NCI-H82 (cell line): ENCODE measurements at places on chromosomes 2 and 18.

DNA sequence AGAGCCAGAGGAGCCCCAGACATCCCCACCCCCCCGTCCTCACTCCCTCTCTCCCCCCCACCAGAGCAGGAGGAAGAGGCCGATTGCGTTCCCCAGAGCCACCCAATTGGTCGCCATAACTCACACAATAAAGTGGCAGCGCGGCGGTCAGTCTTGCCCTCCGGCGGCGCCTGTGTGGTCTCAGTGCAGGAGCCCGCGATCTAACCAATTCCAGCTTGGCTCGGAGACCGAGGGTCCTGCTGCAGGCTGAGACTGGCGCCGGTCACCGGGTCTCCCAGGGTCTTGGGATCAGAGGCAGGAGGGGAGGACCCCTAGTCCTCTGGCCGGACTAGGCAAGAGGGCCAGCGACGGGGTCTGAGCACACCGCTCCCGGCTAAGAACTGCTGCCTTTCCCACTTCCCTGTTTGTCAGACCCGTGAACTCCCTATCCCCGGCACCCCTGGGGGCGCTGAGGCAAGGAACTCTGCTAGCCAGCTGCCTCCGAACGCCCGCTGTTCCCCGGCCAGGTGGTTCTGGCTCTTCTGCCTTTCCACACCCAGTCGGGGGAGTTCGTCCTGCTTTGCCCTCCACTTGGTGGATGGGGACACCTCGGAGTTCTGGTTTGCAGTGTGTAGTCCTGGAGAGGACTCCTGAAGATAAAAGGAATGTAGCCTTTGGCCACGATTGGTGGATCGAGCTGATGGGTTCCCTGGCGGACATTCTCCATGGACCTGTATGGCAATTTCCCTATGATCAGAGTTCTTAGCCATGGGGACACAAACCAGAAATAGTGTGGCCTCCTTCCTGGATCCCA is 1.0 kb upstream of the HOXD12 start:
- no peak for DNase-seq

DNA sequence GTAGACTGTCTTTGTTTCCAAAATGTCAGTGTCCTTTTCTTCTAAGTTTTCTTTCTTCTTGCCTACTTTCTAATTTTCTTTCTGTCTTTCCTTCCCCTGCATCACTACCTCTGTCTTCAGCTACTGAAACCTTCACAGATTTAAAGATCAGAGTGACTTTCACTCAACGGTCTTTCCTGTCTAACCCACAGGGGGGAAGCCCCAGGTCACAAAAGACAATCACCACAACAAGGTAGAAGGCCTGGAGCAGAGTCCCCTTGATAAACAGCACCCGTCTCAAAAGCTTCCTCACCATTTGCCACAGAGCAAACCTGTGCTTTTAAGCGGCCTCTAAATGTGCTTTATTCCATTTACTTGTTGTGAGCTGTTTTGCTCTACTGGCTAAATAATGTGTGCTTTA is 665.4 kb downstream of the BCL11A start:
- no peak for DNase-seq

- DNase-seq, result no peak
Measured at GRCh38 chr2:226088366-226088674, 688.8 kb downstream of the NYAP2 start.

- DNase-seq, result no peak
Measured at GRCh38 chr2:309148-309953, 21.5 kb upstream of the ALKAL2 start.

GRCh38 chr2:202910698-202911097 is 775 bp downstream of the WDR12 start:
- no peak for DNase-seq

- DNase-seq, result no peak
Measured at GRCh38 chr2:100397118-100397860, 20.2 kb downstream of the CHST10 start.

DNA sequence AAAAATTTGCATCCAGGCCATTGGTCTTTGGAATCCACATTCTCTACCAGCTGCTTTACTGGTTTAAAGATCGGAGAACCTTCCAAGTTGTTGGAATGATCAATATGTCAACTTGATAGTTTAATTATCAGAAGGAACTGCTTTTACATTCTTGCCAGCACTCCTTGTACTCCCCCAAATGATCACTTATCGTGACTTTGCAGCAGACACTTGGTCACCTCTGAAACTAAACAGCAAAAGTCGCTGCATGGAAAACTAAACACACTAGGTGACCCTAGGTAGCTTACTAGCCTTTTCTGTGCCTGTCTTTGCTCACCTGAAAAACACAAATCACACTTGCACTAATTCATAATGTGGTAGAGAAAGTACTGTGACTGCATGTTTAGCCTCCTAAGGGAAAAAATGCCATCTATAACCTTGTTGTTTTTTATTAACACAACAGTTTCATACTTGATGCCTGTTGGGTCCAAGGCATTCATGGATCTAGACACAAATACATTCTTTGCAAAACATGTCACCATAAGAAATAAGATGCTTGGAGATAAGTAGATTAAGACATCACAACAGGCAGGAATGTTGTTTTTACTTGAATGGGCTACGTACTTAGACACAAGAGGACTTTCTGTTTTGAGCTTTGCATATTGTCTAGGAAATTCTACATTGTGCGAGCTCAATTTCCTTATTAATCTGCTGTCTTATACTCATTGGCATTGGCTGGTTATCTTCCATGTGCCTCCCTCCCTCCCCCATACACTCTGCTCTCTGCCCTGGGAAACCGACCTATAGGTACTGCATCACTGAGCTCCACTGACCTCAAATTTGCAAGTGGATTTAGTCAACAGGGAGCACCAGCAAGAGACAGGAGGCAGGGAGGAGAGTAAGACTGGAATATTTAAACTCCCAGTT is 219.1 kb upstream of the STK17B start:
- DNase-seq, result peak; percentile 14

DNA sequence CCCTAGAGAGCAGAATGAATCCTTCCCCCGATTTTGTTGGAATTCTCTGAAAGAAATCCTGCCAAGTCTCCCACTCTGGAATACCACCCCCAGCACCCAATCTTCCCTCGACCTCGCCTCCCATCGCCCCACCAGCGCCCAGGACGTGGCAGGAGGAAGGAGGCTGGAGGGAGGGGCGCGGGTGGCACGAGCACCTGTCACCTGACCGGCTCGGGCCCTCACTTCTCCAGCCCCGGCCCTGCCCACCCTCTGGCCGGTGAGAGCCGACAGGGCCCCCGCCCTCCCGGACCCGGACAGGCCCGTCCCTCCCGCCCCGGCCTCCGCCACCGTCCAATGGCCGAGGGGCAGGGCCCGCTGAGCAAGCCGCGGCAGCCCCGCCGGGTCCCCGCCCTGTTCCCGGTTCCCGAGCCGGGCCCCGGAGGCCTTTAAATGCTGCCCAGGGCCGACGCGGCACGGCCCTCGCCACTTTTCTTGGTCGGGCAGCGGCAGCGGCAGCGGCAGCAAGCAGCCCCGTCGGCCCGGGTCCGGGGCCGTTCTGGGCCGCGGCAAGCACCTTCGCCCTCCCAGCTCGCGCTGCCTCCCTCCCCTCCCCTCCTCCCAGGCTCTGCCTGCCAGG is at the start of gene LGALSL:
Gene LGALSL (plus strand): TSS at position 393 of the 616 bp plus-strand sequence. CDS start 384 bp downstream, outside the sequence.
- peak; percentile 74 for DNase-seq

GRCh38 chr2:101265893-101266499 is 13.3 kb downstream of the CNOT11 start:
- no peak for DNase-seq

- no peak for DNase-seq
Measured at GRCh38 chr2:187233811-187234210, 214.2 kb downstream of the CALCRL start.

GRCh38 chr2:170276056-170276455 is 98.1 kb downstream of the MYO3B start:
- no peak for DNase-seq

GRCh38 chr2:236238751-236239150 is 25.5 kb downstream of the ASB18 start:
- no peak for DNase-seq

GRCh38 chr2:27262379-27263286 is at the start of gene SLC30A3:
TSS of gene SLC30A3 (minus strand) at chr2:27263047. CDS start at chr2:27262906, 141 bp downstream.
- peak; percentile 73 for DNase-seq

DNA sequence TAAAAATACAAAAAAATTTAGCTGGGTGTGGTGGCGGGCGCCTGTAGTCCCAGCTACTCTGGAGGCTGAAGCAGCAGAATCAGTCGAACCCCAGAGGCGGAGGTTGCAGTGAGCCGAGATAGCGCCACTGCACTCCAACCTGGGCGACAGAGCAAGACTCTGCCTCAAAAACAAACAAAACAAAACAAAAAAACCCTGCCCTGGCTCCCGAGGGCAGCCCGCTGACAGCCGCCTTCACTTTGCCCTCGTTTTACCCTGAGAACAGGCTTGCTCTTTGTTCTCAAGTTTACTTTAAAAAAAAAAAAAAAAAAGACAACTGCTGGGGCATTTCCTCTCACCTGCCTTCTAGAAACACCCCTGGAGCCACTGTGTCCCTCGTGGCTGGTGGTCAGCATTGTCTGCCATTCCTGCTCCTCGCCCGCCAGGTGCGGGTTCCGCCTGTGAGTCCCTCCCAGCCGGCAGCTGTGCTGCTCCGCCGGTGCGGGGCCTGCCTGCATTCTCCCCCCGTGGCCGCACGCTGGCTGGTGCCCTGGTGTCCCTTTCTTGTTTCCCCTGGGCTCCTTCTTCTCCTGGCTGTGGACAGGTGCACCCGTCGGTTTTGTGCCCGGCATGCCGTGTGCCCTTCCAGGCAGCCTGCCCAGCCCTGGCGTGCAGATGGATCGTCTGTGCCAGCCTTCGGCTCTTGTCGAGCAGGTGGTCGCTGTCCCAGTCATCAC is 105.7 kb downstream of the USP40 start:
- no peak for DNase-seq

DNA sequence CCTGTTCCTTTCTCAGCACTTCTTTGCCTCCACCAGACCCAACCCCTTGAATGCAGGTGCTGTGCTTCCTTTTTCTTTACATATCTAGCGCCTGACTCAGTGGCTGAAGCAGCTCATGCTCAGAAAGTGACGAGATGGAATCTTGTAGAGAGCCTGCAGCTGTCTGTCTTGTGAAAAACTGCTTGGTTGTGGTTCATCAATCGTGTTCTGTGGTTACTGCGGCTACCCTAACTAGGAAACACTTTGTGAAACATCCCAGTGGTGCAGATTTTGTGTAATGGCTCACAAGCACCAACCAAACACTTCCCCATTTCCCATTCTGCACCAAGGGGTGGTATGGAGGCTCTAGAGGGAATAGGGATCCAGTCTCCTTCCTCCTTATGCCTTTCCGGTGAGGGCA is 307.2 kb upstream of the MMADHC start:
- no peak for DNase-seq

DNA sequence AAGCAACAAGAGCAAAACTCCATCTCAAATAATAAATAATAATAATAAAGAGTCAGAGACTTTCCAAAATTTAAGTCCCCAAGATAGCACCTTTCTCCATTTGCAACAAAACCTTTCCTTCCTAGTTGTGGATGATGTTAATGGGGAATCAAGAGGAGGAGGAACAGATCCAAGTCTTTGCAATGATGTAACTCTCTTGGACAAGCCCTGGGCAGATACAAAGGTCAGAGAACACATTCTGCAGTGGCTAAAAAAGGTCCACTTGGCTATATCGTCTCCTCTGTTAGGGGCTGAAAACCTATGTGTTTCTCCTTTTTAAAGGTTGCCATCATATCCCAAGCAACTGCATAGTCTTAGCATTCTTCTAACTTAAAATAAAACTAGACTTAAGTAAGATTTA is 151.1 kb downstream of the TMEM163 start:
- DNase-seq, result no peak

- DNase-seq, result no peak
Measured at GRCh38 chr2:226198956-226199355, 600.7 kb downstream of the IRS1 start.

- no peak for DNase-seq
Measured at GRCh38 chr2:174749793-174750192, 14.5 kb downstream of the CHRNA1 start.

DNA sequence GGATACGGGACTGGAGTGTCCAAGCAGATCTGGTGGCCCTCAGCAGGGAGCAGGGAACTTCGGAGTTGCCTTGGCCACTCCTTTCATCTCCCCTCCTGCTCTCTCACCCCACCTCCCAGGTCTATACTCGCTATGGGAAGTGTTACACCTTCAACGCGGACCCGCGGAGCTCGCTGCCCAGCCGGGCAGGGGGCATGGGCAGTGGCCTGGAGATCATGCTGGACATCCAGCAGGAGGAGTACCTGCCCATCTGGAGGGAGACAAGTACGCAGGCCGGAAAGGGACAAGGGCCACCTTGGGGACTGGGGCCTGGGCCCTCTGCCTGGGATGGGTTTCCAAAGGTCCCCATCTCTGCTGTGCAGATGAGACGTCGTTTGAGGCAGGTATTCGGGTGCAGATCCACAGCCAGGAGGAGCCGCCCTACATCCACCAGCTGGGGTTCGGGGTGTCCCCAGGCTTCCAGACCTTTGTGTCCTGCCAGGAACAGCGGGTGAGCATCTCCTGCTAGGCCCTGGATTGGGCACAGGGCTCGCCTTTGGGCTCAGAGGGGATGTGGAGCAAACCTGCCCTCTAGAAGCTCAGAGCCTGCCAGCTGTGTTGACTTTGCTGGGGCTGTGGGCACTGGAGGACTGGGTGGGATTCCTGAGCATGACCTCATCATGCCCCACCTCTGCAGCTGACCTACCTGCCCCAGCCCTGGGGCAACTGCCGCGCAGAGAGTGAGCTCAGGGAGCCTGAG is 11.8 kb downstream of the CHPF start:
- no peak for DNase-seq

- DNase-seq, result no peak
Measured at GRCh38 chr18:32888306-32888705, 115.5 kb upstream of the KLHL14 start.

DNA sequence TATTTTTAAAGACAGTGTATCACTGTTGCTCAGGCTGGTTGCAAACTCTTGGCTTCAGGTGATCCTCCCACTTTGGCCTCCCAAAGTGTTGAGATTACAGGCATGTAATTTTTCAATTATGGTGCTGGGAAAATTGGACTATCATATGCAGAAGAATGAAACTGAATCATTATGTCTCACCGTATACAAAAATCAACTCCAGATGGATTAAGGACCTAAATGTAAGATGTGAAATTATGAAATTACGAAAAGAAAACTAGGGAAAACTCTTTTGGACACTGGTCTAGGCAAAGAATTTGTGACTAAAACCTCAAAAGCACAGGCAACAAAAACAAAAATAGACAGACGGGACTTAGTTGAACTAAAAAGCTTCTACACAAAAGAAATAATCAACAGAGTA is 31.2 kb downstream of the MAP3K2 start:
- no peak for DNase-seq

- no peak for DNase-seq
Measured at GRCh38 chr2:42147641-42148274, 21.4 kb upstream of the EML4 start.

DNA sequence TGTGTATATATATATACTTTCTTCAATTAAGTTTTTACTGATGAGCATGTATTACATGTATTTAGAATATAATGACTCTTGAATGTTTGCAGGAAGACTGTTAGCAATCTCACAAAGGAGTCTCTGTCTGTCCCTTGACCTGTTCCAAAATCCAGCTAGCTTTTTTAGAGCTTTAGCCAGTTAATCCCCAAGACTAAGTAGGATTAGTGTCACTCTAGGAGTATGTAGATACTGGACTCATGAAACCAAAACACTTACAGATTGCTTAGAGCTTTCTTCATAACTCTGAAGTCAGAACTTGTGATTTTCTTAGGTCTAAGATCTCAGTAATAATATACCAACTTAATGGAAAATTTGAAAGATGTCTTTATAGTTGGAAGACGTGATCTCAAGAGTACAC is 2.2 kb downstream of the UBXN4 start:
- peak; percentile 95 for DNase-seq

- no peak for DNase-seq
Measured at GRCh38 chr18:25061395-25061794, 290.6 kb downstream of the ZNF521 start.
